Effector memory CD4-positive, alpha-beta T cell (primary cell): ENCODE measurements at places on chromosomes 4 and X.
A peak's percentile ranks its signal among the peaks of the same experiment; 100 is the strongest.

DNA sequence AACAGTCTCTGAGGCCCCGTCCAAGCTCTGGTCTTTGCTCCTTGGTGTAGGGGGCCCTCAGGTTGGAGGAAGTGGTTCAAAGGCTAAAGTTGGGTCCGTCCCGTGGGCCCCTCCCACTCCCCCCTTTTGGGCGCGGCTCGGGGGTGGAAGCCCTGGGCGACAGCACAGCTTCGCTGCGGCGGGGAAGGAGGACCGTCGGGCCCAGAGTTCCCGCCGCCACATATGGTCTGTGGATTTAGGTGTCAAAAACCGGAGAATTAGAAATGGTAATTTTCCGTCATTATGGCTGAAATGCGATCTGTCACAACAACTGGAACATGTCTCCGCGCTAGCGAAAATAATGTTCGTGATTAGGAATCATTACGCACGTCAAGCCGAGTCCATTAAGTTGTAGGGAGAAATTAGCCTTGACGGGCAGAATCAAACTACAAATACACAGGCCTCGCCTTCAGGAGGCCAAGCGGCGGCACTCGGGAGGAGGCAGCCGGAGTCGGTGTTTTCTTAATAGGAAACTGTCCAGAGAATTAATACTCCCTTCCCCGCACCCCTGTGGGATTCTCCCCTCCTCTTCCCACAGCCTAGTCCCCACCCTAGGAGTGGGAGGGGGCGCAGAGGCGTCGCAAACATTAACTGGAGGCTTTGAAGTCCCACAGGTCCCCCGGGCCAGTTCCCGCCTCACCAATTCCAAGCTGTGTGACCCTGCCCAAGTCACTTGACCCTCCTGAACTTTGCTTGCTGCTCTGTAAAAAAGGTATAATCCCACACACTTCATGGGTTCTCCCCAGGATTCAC lies 15.0 kb downstream of the NKX3-2 start:
- peaks cover 21% of the 10 kb centered on the region for H3K4me1 ChIP-seq
- peaks cover 94% of the 10 kb centered on the region for H3K27me3 ChIP-seq
- no peak overlapping the region for H3K4me3 ChIP-seq
- no peak overlapping the region for H3K27ac ChIP-seq

DNA sequence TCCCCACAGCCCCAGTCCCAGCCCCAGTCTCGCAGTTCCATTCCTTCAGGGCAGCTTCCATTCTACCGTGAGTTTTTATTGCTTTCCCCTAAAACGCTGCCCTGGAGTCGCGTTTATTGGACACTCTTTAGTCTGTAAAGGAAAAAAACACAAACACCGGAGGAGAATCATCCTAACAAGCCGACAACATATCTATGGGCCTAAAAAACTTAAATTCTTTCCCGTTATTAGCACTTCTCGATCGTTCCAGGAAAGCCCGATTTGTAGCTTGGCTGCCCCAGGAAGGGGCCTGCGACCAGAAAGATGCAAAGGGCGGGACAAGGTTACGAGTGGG lies 178.5 kb downstream of the CBR4 start:
- peak overlapping the region; percentile 70 for H3K4me3 ChIP-seq
- H3K27ac ChIP-seq: no peak overlapping the region
- peaks cover 5% of the 10 kb centered on the region for H3K4me1 ChIP-seq
- peaks cover 23% of the 10 kb centered on the region for H3K27me3 ChIP-seq
- H3K36me3 ChIP-seq: no peaks in the 10 kb centered on the region

DNA sequence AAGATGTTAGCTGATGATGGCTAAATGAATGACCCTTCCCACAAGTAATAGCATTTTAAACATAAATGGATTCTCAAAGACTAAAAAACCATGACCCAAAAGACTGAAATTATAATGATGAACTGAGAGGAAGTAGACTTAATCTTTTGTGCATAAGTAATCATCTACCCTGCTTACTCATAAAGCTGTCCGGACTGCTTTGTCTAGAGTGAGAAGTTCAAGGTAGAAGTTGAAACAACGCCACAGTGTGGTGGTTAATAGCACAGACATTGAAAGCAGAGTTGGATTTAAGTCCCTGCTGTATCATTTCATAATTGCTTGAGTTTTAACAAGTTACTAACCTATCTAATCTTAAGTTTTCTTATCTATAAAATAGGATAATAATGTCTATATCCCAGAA lies 346.6 kb downstream of the CENPC start:
- H3K36me3 ChIP-seq: no peaks in the 10 kb centered on the region
- DNase-seq: no peak

DNA sequence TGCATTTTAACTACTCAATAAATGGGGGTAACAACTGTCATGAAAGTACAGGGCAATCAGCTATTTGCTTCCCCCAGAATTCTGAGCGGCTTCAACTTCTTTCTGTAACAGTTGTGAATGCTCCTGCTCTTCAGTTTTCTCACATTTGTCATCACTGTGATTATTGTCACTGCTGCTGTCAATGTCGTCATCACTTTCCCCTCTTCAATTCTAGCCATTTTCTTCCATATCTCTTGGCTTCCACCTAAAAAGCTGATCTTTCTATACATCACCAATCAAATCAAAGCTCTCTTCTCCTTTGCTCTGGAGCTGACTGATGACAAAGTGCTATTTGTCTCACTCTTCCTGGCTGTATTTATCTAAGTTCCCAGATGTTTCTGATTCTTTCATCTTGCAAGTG lies 125.6 kb downstream of the COMMD8 start:
- H3K4me1 ChIP-seq: no peaks in the 10 kb centered on the region
- no peak overlapping the region for H3K27ac ChIP-seq
- no peak overlapping the region for H3K4me3 ChIP-seq
- H3K27me3 ChIP-seq: no peaks in the 10 kb centered on the region

DNA sequence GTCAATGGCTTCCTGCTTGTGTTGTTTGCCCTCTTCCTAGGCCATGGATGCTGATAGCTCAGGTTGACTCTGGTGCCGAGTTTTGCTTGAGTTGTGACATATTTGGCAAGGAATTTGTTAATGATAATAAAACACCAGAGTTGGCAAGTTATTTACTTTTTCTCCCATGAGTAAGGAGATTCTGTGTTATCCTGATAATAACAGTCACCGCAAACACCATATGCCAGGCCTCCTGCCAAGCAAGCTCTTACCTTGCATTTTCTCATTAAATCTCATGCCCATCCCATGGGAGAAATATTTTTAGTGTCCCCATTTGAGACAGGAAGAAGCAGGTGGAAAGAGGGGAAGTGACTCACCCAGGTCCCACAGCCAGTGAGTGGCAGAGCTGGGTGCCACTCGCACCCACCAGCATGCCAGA lies 67.4 kb upstream of the CLCN4 start:
- DNase-seq: no peak
- no peak overlapping the region for H3K4me3 ChIP-seq
- peaks cover 8% of the 10 kb centered on the region for H3K4me1 ChIP-seq
- no peaks in the 10 kb centered on the region for H3K27me3 ChIP-seq
- H3K36me3 ChIP-seq: no peaks in the 10 kb centered on the region
- no peak overlapping the region for H3K27ac ChIP-seq

DNA sequence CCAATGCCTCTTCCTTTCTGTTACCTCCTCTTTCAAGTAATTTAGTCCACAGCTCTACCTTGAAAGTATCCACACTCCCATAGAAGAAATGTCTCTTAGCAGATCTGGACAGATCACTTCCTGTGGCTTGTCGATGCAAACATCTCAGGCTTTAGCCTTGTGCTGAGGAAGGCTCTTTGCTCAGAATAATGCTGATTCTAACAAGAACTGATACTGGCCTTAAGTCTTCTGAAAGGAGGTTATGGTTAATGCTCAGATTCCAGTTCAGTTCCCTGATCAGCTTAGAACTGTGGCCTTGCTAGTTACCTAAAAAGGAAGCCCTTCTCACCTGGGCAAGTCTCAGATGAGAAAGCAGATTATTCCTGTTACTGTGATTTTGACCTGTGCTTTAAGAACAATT lies 230.1 kb upstream of the FAT4 start:
- H3K27ac ChIP-seq: no peak overlapping the region
- no peaks in the 10 kb centered on the region for H3K27me3 ChIP-seq
- no peaks in the 10 kb centered on the region for H3K36me3 ChIP-seq
- H3K4me3 ChIP-seq: no peak overlapping the region

GRCh38 chr4:6607368-6608055 lies 32.5 kb downstream of the MAN2B2 start:
- no peaks in the 10 kb centered on the region for H3K4me1 ChIP-seq
- H3K4me3 ChIP-seq: no peak overlapping the region
- H3K27ac ChIP-seq: no peak overlapping the region
- H3K36me3 ChIP-seq: peaks cover 92% of the 10 kb centered on the region
- no peak for DNase-seq

- peaks cover 19% of the 10 kb centered on the region for H3K4me1 ChIP-seq
- no peaks in the 10 kb centered on the region for H3K27me3 ChIP-seq
- no peaks in the 10 kb centered on the region for H3K36me3 ChIP-seq
- no peak for DNase-seq
- no peak overlapping the region for H3K4me3 ChIP-seq
Measured at GRCh38 chr4:2846172-2846571, 2.5 kb downstream of the ADD1 start.

DNA sequence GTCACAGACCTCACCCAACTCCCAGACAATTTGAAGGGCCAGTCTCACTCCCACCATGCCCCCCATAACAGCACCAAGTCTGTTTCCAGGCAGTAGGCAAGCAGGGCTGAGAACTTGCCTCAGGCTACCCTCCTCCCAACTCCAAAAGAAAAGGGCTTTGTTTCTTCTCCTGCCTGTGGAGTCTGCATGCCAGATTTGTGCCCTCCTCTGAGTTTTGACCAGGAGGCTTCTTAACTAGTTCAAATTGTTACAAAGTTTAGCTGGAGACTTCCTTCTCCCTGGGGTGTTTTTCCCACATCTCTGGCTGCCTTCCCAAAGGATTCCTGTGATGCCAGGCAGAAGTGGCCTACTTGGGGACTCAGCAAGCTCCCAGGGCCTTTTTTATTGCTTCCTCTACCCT lies 29.6 kb downstream of the PBDC1 start:
- no peak for DNase-seq
- H3K27ac ChIP-seq: no peak overlapping the region
- H3K36me3 ChIP-seq: no peaks in the 10 kb centered on the region
- H3K27me3 ChIP-seq: no peaks in the 10 kb centered on the region
- H3K4me3 ChIP-seq: no peak overlapping the region

GRCh38 chr4:38582445-38582844 lies 81.6 kb upstream of the KLF3 start:
- no peak overlapping the region for H3K27ac ChIP-seq
- DNase-seq: no peak
- H3K36me3 ChIP-seq: no peaks in the 10 kb centered on the region
- H3K27me3 ChIP-seq: no peaks in the 10 kb centered on the region
- no peak overlapping the region for H3K4me3 ChIP-seq

- no peak overlapping the region for H3K27ac ChIP-seq
- no peak for DNase-seq
- peaks cover 3% of the 10 kb centered on the region for H3K36me3 ChIP-seq
- H3K27me3 ChIP-seq: no peaks in the 10 kb centered on the region
- no peak overlapping the region for H3K4me3 ChIP-seq
- H3K4me1 ChIP-seq: no peaks in the 10 kb centered on the region
Measured at GRCh38 chr4:147879676-147880075, 147.8 kb downstream of the ARHGAP10 start.

GRCh38 chr4:79526641-79527565 lies 118.9 kb upstream of the GK2 start:
- H3K4me1 ChIP-seq: no peaks in the 10 kb centered on the region
- no peaks in the 10 kb centered on the region for H3K36me3 ChIP-seq
- no peak overlapping the region for H3K4me3 ChIP-seq
- H3K27me3 ChIP-seq: no peaks in the 10 kb centered on the region

- H3K4me1 ChIP-seq: no peaks in the 10 kb centered on the region
- DNase-seq: no peak
- H3K4me3 ChIP-seq: no peak overlapping the region
- no peak overlapping the region for H3K27ac ChIP-seq
- no peaks in the 10 kb centered on the region for H3K36me3 ChIP-seq
- H3K27me3 ChIP-seq: no peaks in the 10 kb centered on the region
Measured at GRCh38 chr4:56077676-56078075, 128.9 kb downstream of the CEP135 start.

- no peaks in the 10 kb centered on the region for H3K4me1 ChIP-seq
- no peaks in the 10 kb centered on the region for H3K27me3 ChIP-seq
- DNase-seq: no peak
- no peaks in the 10 kb centered on the region for H3K36me3 ChIP-seq
- no peak overlapping the region for H3K27ac ChIP-seq
Measured at GRCh38 chr4:3067473-3068001, 6.8 kb downstream of the HTT-AS start.

- H3K27me3 ChIP-seq: no peaks in the 10 kb centered on the region
- no peak overlapping the region for H3K4me3 ChIP-seq
- H3K27ac ChIP-seq: no peak overlapping the region
- no peak for DNase-seq
- H3K36me3 ChIP-seq: no peaks in the 10 kb centered on the region
- H3K4me1 ChIP-seq: no peaks in the 10 kb centered on the region
Measured at GRCh38 chrX:117092641-117093040, 629.9 kb upstream of the CT83 start.

DNA sequence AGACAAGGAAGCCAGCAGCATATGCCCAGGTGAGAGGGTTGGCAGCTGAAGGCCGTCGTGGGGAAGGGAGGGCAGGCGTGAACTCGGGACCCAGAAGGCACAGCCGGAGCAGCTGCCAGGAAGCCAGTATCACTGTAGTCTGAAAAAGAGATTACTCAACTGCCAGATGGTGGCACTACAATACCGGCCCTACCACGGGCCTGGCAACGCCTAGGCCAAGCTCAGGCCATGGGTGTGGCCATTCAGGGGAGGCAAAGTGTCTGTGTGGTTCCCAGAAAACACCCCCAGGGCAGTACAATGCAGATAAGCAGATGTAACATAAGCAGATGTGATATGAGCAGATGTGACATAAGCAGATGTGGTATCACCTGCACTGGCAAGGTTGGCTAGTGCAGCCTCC lies 236.0 kb downstream of the AFAP1 start:
- H3K27me3 ChIP-seq: no peaks in the 10 kb centered on the region
- H3K27ac ChIP-seq: no peak overlapping the region
- H3K4me1 ChIP-seq: no peaks in the 10 kb centered on the region
- no peak for DNase-seq
